ENCODE measurements at places on chromosomes 3 and 15. TPM values are rescaled to one million over a fixed set of nuclear protein-coding genes. Genes with fewer than 3 reads are reported as not detected.

Gene DAZL
- total RNA-seq = not detected

Gene ZNF770
- total RNA-seq = 38.8 TPM

Gene ABHD6
- total RNA-seq = 13.4 TPM

Gene PSMD6
- total RNA-seq = 60.9 TPM

Gene GOLGA6L24
- not detected for total RNA-seq

Gene SPESP1
- total RNA-seq = 7.9 TPM

Gene STX19
- total RNA-seq = not detected

Gene CKMT1A
- total RNA-seq = 2.0 TPM

DNA sequence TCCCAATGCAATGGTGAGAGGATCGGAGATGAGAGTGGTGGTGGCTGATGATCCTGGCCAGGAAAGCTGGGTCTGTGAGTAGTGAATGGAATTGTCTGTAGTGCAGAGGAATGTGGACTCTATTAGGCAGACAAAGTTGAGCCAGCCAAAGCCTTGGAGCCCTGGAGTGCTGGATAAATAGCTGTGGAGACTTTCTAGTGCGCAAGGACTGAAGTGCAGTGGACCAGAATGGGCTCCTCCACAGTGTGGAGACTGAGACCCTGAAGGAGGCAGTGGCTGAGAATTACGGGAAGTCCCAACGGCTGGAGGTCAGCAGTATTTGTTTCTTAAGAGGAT, 874 bp downstream of the ZNF662 start:
- no peak for DNase-seq

- DNase-seq = no peak
These were observed 108.8 kb downstream of the MITF start for GRCh38 chr3:69848113-69848512.

DNA sequence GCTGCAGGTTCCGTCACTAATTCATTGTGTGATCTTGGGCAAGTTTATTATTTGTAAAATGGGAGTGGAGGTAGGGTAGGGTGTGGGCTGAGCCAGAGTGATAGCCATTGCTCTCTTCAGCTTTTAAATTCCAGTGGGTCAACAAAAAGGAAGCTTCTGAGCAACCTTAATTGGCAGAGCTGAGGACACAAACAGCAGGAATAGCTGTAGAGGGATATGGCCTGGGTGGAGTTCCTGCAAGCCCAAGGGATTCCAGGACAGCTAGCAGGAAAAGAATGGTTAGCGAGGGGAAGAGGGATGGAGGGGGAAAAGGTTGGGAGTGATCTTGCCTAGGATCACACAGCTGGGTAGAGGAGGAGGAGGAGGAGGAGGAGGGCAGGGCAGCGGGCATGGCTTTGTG, 11.4 kb downstream of the CCK start:
- DNase-seq = no peak

DNA sequence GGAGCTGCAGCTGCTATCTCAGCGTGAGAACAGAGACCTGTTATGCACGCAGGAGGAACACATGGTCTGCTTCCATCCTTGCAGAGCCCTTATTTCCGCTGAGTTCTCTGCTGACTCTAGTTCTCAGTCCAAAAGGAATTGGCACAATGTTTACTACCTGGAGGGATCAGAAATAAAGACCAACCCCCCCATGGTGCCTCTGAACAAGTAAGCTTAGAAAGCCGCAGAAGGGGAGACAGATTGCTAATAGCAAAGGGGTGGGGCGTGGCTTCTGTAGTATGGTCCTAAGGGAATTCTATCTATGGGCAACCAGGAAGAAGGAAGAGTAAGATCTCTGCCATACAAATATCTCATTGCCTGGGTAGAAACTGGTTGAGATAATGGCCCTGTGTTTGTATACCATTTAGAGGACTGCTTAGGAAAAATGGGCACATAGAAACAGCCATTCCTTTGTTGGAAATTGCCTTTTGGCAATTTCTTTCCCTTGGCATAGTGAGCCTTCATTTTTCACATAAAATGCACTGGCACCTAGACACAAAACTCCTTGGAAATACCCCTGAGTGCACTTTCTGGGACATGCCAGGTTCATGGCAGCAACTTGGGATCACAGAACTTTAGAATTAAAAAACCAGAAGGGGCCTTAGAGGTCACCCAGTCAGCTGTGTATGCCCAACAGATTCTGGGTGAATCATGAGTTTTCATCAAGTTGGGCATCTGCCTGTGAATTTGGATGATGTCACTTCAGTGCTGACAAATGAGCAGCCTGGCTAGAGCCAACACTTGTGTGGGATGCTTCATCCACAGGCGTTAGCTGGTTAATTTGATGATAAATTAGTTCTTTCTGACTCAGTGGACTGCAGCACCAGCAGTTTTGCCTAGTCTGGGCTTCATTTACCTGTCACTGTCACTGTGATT, 57.4 kb upstream of the STXBP5L start:
- no peak for DNase-seq

GRCh38 chr3:115517457-115518050, 105.8 kb upstream of the GAP43 start:
- DNase-seq = no peak

GRCh38 chr3:189529468-189529867, 101.7 kb upstream of the TP63 start:
- DNase-seq = no peak

GRCh38 chr3:187102073-187102634, 37.1 kb downstream of the RPL39L start:
- DNase-seq = no peak

DNA sequence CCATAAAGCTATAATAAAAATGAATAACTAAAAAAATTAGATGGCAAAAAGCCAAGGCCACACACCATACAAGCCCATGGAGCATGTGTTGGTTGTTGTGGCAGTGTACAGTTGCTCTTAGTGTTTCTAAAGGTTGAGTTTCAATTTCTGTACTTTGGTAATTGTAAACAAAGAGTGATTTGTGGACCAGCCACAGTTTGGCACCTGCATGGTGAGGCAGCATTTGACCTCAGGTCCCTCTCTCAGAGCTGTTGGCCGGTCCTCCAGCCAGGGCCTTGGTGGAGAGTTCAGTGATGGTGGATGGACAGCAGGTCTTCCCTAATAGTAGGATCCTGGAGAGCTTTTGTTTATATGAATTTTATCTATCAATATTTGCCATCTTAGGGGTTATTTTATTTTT, 5.6 kb downstream of the ACAD9 start:
- no peak for DNase-seq

- DNase-seq = no peak
These were observed 17.1 kb downstream of the IQCB1 start for GRCh38 chr3:121817753-121818152.

- no peak for DNase-seq
These were observed 200.5 kb upstream of the LRTM1 start for GRCh38 chr3:55128225-55128823.

DNA sequence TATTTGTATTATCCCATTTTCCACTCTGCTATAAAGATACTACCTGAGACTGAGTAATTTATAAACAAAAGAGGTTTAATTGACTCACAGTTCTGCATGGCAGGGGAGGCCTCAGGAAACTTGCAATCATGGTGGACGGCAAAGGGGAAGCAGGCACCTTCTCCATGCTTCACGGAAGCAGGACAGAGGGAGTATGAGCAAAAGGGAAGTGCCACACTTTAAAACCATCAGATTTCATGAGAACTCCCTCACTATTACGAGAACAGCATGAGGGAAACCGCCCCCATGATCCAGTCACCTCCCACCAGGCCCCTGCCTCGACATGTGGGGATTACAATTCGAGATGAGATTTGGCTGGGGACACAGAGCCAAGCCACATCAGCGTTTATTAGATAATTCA, 172.8 kb downstream of the NR2F2 start:
- DNase-seq = no peak

DNA sequence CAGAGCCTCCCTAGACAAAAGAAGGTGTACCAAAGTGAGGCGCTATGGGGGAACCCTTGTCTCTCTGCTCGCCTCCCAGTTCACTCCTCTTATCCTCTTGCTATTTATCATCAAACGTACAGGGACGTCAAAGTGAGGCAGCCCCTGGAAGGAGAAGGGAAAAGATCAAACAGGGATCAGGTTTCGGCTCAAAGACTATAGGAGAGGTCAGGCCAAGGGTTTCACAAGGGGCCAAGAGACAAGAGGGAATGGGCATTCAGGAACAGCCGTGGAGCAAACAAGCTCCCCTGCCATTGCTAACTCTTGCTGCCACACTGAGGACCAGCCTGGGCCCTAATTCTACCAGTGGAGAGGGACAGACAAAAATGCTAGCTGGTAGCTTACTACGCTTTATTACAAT, 168.7 kb downstream of the GREM1 start:
- DNase-seq = no peak

DNA sequence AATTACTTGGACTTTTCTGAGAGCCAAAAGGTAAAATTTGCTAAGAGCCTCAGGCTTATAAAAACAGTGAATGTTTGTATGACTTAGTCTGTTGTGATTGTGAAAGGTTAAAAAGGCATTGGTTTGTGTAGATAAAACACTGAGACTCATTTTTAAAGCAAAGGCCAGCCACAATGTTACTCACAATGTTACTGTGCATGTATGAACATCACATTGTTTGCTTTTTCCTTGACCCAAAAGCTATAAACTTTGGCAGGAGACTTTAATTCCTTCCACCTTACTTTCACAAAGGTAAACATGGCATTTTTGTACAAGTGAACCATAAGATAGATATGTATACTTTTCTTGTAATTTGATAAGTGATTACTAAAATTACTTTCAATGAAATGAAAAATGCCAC, 70.5 kb downstream of the NPAP1 start:
- DNase-seq = no peak

GRCh38 chr3:78221796-78222195, 1181.9 kb downstream of the ROBO2 start:
- no peak for DNase-seq

GRCh38 chr3:72536206-72536877, 311.9 kb downstream of the SHQ1 start:
- no peak for DNase-seq

DNA sequence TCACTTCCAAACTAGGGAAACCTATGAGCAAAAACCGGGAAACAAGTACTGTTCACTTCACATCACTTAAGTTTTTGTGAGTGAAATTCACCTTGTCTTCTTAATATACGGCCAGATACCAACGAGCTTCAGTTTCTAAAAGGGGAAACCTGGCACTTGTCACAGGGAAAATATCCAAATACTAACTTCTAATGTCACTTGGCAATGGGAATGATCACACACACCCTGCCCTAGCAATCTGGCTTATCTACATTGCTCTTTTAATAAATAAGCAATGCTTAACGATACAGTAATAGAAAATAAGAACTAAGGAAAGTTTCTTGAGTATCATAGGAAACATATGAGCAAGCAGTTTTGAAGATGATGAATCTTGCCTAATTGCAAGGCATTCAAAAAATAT, 34.6 kb upstream of the PLOD2 start:
- DNase-seq = no peak

DNA sequence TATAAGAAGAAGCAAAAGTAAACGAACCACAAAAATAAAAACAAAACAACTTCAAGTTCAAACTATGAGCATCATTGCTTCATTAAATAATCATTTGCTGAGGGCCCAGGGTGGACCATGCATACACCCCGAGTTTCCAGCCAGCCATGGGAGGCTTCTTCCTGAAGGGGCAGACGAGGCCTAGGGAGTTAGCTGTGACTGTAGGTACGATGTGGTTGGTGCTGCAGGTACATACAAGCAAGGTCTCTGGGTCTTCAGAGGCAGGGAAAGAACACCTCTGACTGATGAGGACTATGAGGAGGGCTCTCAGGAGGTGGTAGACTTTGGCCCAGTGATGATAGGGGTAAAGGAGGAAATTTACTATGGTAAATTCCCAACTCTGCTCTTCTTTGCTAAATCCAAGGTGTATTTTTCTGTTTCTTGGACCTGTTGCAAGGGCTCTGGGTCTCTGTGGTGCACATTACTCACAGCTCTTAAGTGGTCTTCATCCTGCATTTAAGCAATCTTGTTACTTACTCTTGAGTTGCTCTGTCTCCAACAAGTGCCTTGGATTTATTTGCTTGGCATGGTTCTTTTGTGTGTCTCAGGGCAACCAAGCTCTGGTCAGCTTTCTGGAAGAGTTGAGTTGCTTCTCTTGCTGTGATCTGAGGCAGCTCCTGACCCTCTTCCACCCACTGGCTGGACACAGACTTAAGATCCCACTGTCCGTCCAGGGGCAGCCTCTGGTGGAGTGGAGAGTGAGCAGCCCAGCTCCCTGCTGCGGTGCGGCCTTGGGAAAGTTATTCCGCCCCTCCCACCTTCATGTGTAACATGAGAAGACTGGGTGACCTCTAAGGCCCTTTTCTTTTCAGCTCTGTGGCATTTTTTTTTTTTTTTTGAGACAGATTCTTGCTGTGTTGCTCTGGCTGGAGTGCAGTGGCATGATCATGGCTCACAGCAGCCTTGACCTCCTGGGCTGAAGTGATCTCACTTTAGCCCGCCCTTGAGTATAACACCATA, 56.1 kb upstream of the KIF23 start:
- DNase-seq = no peak

DNA sequence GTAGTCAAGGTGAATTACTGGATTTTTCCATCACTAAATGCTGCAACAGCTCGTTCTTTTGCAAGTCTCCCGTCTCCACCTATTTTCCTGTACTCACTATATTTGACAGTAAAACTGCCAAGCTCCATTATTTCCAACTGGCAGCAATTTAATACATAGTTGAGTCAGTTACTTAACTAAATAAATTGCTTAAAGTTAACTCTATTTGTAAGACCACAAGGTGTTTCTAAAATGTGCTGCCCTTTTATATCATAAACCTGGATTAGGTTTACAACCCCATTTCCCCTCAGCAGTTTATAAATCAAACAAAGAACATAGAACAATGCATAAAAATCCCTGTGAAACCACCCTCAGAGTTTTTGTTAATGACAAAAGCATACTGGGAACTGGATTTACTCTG, 211.4 kb upstream of the DPH6 start:
- DNase-seq = no peak

- no peak for DNase-seq
These were observed 1.3 kb upstream of the MESD start for GRCh38 chr15:80990955-80991354.

DNA sequence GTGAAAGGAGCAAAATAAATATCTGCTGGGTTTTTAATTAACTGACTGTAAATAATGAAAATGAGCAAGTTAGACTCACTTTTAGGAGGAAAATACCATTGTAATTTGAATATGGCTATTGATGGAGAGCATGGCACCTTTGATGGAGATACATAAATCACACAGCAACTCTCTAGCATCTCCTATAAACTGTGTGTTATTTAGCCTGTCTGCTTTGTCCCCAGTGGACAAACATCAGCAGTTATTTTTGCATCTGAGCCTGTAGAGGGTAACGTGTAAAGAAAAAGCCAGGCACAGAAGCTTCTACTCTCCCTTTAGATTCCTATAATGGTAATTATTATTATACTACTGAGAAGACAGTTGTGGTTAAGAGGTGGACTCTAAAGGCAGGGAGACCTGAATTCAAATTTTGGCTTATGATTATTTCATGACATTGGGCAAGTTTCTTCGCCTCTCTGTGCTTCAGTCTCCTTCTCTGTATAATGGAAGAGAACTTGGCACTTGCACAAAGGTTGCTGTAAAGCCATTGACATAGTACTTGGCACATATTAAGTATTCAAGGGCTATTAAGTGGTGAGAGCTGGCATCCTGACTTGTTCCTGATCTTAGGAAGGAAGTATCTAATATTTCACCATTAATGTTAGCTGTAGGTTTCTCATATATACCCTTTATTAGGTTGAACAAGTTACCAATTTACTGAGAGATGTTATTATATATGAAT, 289.5 kb upstream of the TRIM42 start:
- DNase-seq = no peak
